SW480 (cell line): ENCODE measurements at places on chromosomes 5 and 9.

DNA sequence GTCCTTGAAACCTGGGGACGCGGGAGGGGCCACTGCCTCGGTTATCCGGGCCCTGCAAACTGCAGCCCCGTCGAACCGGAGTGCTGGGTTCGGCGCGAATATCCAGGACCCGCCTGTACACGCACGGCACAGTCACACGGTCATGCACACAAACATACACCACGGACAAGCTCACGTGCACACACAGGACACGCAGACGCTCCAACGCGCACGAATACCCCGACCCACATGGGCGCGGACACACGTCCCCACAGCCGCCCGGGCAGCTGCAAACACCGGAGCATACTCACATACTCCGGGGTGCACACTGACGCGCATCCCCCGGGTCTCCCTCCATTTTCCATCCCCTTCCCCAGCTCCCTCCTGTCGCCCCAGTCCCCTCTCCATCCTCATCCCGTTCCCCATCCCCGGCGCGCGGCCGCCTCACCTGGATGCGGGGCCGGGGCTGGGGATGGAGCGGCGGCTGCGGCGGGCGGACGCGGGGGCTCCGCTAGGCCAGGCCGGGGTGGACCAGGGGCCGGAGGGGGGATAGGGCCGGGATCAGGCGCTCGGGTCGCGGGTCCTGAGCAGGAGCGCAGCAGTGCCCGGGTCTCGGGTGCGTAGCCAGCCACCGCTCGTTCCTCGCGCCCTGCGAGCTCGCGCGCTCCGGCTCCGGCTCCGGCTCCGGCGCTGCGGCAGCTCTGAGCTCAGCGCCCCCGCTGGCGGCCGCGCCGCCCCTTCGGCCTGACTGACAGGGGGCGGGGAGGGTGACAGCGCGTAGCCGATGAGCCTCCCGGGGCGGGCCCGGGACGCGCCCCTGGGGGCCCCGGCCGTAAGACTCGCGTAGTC, at the start of the genes EIF4E1B and SNCB:
Gene EIF4E1B, plus strand, starts transcription at position 823 of the 828 bp plus-strand sequence. CDS start 12,113 bp downstream, outside the sequence.
Gene SNCB, minus strand, starts transcription at position 682 of the 828 bp plus-strand sequence. CDS start 880 bp downstream, outside the sequence.
- no peak for DNase-seq

GRCh38 chr5:530001-530955, 6.0 kb upstream of the SLC9A3 start:
- no peak for DNase-seq

GRCh38 chr5:37664551-37664950, 175.3 kb downstream of the GDNF start:
- no peak for DNase-seq

DNA sequence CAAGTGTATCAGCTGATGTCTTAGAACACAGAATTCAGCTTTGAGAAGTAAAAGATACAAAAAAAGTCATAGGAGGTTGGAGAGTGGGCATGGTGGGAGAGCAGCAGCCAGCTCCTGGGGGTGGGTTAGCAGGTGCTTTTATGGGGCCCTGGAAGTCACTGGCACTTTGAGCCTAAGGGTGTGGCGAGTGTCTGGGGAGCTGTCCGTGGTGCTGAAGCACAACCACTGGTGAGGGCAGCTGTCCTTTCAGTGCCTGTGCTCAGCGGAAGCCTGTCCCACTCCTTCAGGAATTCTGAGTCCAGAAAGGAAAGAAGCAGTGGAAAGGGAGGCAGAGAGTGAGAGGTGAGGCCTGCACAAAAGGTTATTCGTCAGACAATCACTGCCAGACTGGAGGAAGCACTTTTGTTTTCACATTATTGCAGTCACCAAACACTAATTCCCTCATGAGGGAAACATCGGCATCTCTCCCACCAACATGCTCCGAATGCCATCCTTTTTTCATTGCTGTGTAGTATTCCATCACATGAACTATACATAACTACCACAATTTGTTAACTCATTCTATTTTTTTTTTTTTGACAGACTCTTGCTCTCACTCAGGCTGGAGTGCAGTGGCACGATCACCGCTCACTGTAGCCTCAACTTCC, 59.4 kb upstream of the RAPGEF1 start:
- peak; percentile 35 for DNase-seq

DNA sequence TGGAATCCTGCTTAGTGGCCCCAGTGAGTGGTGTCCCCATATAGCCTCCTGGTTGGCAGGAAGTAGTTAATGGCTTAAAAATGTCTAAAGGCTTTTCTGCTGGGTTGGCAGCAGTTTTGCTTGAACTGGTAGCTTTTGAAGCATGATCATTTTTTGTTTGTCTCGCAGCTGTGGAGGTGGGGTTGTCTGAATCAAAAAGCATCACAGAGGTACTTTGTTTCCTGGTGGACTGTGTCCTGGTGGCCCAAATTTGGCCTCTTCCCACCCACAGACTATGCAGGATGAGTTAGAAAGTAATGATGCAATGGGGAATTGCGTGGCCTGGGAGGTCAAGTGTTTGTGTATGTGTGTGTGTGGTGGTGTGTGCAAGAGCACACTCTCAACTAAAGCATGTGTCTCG, 322.7 kb downstream of the ARHGEF28 start:
- DNase-seq: no peak

- DNase-seq: no peak
Observed at GRCh38 chr9:37197158-37198038, 77.0 kb downstream of the ZCCHC7 start.

- peak; percentile 42 for DNase-seq
Observed at GRCh38 chr5:81749561-81750307, 1.2 kb downstream of the SSBP2 start.

DNA sequence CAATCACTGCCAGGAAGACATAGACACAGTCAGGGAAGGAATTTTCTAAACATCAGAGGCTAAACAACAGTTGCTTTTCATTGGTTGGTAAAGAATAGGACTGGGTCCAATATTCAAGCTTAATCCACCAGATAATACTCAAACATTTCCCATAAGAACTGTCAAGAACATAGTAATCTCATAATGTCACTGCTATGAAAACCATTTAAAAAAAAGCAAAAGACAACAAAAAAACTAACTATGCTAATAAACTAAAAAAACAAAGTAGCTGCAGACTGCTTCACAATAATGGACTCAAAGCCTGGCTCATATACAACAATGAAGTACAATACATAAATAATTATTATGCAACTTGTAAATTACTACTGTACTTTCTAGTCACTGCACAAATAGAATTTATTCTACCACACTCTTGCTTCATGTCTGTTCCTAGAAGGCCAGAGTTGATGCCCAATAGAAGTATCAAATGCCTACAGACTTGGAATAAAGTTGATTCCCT, 148.7 kb downstream of the MLLT3 start:
- DNase-seq: no peak

DNA sequence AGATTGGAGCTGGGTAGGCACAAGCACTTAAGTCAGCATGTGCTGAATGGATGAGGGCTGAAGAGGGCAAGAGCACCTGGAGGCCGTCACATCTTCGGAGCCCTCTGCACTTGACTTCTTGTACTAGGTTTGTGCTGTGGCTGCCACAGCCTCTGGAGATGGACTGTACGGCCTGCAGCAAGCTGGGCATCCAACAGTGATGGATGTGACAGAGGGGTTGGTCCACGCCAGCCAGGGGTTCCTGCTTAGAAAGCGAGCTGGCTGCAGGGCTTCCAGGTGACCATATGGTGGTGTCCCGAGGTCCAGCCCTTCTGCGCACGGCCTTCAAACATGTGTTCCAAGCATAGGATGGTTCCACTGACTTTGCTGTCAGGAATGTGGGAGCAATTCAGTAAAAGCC, 65.1 kb upstream of the PHYKPL start:
- DNase-seq: no peak

GRCh38 chr5:147336876-147337275, 102.0 kb downstream of the STK32A start:
- DNase-seq: no peak
